ENCODE measurements at places on chromosomes 4 and X. TPM values are rescaled to one million over a fixed set of nuclear protein-coding genes. Genes with fewer than 3 reads are reported as not detected.

TLR8 gene
- not detected for total RNA-seq

NOX1 gene
- 0.10 TPM for total RNA-seq

PTTG2 gene
- not detected for total RNA-seq

XAGE1A gene
- not detected for total RNA-seq

MAB21L2 gene
- 0.16 TPM for total RNA-seq

FRMPD3 gene
- not detected for total RNA-seq

GLOD5 gene
- not detected for total RNA-seq

CSAG1 gene
- total RNA-seq: not detected
